Natural killer cell treated with Interleukin-12 subunit alpha and Interleukin-12 subunit beta and Interleukin-15 and Interleukin-18, amount 100 ng/mL, for 72 hours (primary cell): ENCODE measurements at places on chromosomes 2 and 18. TPM values are rescaled to one million over a fixed set of nuclear protein-coding genes. Genes with fewer than 3 reads are reported as not detected.

USP34 gene
- total RNA-seq: 125 TPM

ZNF804A gene
- not detected for total RNA-seq

MYO5B gene
- not detected for total RNA-seq

SETBP1 gene
- 77.9 TPM for total RNA-seq

PLA2R1 gene
- not detected for total RNA-seq

GRCh38 chr2:64654063-64654811, 524 bp upstream of the SERTAD2 start:
- peaks cover 31% of the 10 kb centered on the region for H3K4me1 ChIP-seq
- peak overlapping the region; percentile 85 for H3K27ac ChIP-seq
- no peaks in the 10 kb centered on the region for H3K36me3 ChIP-seq
- DNase-seq: peak; percentile 78
- peak overlapping the region; percentile 83 for H3K4me3 ChIP-seq

GRCh38 chr2:199679883-199680282, 171.1 kb downstream of the FTCDNL1 start:
- H3K4me3 ChIP-seq: no peak overlapping the region
- no peaks in the 10 kb centered on the region for H3K36me3 ChIP-seq

GRCh38 chr2:3595985-3596384, 1.1 kb downstream of the COLEC11 start:
- no peaks in the 10 kb centered on the region for H3K36me3 ChIP-seq
- no peak for DNase-seq
- H3K27ac ChIP-seq: no peak overlapping the region
- no peak overlapping the region for H3K4me3 ChIP-seq
- H3K27me3 ChIP-seq: no peaks in the 10 kb centered on the region
- no peaks in the 10 kb centered on the region for H3K4me1 ChIP-seq

- H3K27me3 ChIP-seq: no peaks in the 10 kb centered on the region
- H3K4me3 ChIP-seq: no peak overlapping the region
- no peak overlapping the region for H3K27ac ChIP-seq
- H3K4me1 ChIP-seq: no peaks in the 10 kb centered on the region
Observed at GRCh38 chr2:240877460-240878340, 9.1 kb downstream of the AGXT start.

DNA sequence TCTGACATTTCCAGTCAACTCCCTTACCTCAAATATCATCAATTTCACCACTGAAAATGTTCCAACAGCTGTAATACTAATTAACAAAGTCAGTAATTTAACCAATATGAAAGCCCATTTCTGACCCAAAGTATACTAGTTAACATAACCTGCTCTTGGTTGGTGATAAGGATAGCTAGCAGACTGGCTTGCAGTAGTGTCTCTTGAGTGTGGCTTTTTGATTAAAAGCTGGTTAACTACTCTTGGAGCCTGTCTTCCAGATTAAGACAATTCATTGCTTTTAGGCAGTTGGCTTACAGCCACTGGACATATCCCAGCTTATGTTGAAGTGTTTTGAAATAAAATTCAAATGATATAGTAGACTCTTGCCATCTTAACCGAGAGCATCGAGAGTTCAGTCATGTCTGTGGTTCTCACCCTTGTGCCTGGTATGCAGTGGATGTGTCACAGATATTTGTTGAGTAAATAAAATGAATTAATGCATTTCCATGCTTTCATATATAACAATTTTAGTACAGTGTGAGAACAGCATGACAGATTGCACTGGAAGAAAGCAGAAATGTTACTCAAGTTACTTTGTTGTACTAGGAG, 158.1 kb downstream of the TANC1 start:
- no peaks in the 10 kb centered on the region for H3K36me3 ChIP-seq
- H3K27ac ChIP-seq: no peak overlapping the region
- H3K27me3 ChIP-seq: no peaks in the 10 kb centered on the region
- no peak overlapping the region for H3K4me3 ChIP-seq
- DNase-seq: no peak

DNA sequence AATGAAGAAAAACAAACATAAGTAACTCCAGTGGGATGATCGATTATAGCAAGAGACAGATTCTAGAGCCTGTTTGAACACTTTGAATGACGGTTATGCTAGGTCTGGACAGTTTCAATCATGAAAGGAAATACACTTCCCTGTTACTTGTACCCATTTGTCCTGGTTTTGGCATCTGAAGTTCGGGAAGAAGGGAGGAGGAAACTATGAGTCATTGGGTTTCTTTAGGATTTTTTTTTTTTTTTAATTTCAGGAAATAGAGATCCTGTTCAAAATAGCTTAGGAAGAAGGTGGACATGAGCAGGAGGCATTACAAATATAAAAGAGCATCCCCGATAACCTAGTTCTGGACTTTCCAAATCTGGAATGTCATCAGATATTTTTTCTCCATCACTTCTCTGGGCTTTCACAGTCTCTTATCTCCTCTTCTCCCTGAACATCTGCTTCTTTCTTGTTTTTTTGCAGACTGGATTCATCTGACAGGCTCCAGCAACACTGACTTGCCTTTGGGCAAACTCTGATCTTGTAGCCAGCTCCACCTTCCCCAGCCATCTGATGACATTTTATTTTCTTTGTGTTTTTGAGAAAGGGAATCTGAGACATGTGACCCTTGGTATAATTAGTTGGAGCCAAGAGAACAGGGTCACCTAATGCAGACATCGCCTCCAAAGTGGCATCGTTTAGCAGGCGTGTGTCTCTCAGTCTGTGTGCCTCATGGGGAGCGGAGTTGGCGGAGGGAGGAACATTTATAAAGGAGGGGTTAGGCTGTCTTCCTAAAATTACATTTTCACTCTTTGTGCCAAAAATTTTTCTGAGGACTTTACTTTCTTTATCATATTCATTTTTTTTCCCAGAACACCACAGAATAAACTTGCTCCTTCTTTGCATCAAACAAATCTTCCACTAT, 195.3 kb upstream of the EPHA4 start:
- no peak overlapping the region for H3K27ac ChIP-seq
- DNase-seq: no peak
- no peaks in the 10 kb centered on the region for H3K36me3 ChIP-seq
- H3K27me3 ChIP-seq: no peaks in the 10 kb centered on the region
- H3K4me3 ChIP-seq: no peak overlapping the region
- no peaks in the 10 kb centered on the region for H3K4me1 ChIP-seq

- no peaks in the 10 kb centered on the region for H3K36me3 ChIP-seq
- no peak for DNase-seq
- no peaks in the 10 kb centered on the region for H3K27me3 ChIP-seq
- no peak overlapping the region for H3K4me3 ChIP-seq
- H3K27ac ChIP-seq: no peak overlapping the region
Observed at GRCh38 chr18:13488281-13488929, 238.0 kb downstream of the FAM210A start.

GRCh38 chr2:233430081-233430480, 75.8 kb downstream of the DGKD start:
- H3K4me3 ChIP-seq: no peak overlapping the region
- H3K4me1 ChIP-seq: peaks cover 39% of the 10 kb centered on the region
- no peaks in the 10 kb centered on the region for H3K27me3 ChIP-seq
- DNase-seq: no peak
- peak overlapping the region; percentile 52 for H3K27ac ChIP-seq
- peaks cover 23% of the 10 kb centered on the region for H3K36me3 ChIP-seq

- no peaks in the 10 kb centered on the region for H3K4me1 ChIP-seq
- no peak for DNase-seq
- no peak overlapping the region for H3K27ac ChIP-seq
- no peaks in the 10 kb centered on the region for H3K27me3 ChIP-seq
Observed at GRCh38 chr2:43495727-43496126, 100.1 kb downstream of the THADA start.

- H3K4me3 ChIP-seq: no peak overlapping the region
- peaks cover 39% of the 10 kb centered on the region for H3K36me3 ChIP-seq
- no peaks in the 10 kb centered on the region for H3K27me3 ChIP-seq
- no peak overlapping the region for H3K27ac ChIP-seq
Observed at GRCh38 chr18:70029163-70029562, 81.5 kb upstream of the CD226 start.

DNA sequence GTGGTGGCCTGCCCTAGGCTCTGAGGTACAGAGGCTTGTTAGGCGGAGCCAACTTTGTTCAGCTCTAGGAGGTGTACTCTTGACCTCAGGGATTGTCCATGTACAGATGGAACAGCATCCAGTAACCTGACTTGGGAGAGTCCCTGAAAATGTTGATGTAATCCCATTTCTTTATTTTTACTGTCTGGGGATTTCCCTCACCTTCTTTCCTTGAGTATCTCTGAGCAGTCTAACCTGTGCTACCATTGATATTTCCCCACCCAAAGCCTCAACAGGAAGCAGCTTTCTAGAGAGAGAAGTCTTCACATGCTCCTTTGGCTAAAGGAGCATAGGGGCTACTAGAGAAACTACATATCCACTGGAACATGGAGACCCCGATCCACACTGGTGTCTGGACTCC, 10.4 kb downstream of the IL36A start:
- peaks cover 5% of the 10 kb centered on the region for H3K4me1 ChIP-seq
- DNase-seq: no peak
- H3K27ac ChIP-seq: no peak overlapping the region
- peaks cover 6% of the 10 kb centered on the region for H3K36me3 ChIP-seq

GRCh38 chr18:53402670-53403069, 821.8 kb downstream of the MBD2 start:
- H3K4me1 ChIP-seq: no peaks in the 10 kb centered on the region
- no peaks in the 10 kb centered on the region for H3K27me3 ChIP-seq
- no peak for DNase-seq
- H3K36me3 ChIP-seq: no peaks in the 10 kb centered on the region

- no peak for DNase-seq
- H3K4me3 ChIP-seq: no peak overlapping the region
- peaks cover 17% of the 10 kb centered on the region for H3K36me3 ChIP-seq
- H3K27me3 ChIP-seq: no peaks in the 10 kb centered on the region
- no peaks in the 10 kb centered on the region for H3K4me1 ChIP-seq
Observed at GRCh38 chr18:80059945-80060344, 25.7 kb downstream of the RBFA start.

DNA sequence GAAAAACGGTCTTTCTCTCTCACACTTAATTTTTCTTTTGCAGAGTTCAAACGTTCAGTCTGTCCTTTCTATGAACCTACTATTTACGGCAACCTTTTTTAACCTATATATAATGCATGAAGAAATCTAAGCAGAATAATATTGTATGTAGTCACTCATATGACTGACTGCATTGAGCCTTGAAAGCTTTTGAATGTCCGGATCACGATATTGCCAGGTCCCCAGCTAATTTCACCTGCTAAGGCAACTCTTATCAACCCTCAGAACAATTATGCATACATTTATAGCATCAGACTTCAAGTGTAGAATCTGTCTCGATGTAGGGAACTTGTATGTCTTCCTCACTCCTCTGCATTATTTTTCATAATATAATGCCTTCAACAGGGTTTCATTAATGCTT, 1083.8 kb upstream of the KLHL29 start:
- DNase-seq: no peak
- H3K27ac ChIP-seq: no peak overlapping the region
- H3K4me3 ChIP-seq: no peak overlapping the region
- H3K4me1 ChIP-seq: no peaks in the 10 kb centered on the region
- H3K36me3 ChIP-seq: no peaks in the 10 kb centered on the region

GRCh38 chr2:53802617-53803151, 15.8 kb downstream of the ERLEC1 start:
- H3K4me1 ChIP-seq: no peaks in the 10 kb centered on the region
- no peak overlapping the region for H3K4me3 ChIP-seq
- H3K27me3 ChIP-seq: no peaks in the 10 kb centered on the region
- H3K36me3 ChIP-seq: peaks cover 28% of the 10 kb centered on the region
- H3K27ac ChIP-seq: no peak overlapping the region

DNA sequence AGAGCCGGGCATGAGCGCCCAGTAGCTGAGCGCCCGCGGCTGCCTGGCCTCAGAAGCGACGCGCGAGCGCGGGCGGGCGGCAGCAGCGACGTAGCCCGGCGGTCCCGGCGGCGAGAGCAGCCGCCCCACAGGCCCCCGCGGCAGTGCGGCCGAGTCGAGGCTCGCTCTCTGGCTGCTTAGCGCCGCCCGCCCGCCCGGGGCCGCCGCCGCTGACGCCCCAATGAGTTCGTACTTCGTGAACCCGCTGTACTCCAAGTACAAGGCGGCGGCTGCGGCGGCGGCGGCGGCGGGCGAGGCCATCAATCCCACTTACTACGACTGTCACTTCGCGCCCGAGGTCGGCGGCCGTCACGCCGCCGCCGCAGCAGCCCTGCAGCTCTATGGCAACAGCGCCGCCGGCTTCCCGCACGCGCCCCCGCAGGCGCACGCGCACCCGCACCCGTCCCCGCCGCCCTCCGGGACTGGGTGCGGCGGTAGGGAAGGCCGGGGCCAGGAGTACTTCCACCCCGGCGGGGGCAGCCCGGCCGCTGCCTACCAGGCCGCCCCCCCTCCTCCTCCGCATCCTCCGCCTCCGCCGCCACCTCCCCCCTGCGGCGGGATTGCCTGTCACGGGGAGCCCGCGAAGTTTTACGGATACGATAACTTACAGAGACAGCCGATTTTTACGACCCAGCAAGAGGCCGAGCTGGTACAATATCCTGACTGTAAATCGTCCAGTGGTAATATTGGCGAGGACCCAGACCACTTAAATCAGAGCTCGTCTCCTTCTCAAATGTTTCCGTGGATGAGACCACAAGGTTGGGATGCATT, 847 bp downstream of the HOXD8 start:
- H3K4me1 ChIP-seq: peaks cover 28% of the 10 kb centered on the region
- H3K4me3 ChIP-seq: peak overlapping the region; percentile 81
- H3K36me3 ChIP-seq: peaks cover 20% of the 10 kb centered on the region
- H3K27ac ChIP-seq: no peak overlapping the region
- H3K27me3 ChIP-seq: peaks cover 62% of the 10 kb centered on the region

DNA sequence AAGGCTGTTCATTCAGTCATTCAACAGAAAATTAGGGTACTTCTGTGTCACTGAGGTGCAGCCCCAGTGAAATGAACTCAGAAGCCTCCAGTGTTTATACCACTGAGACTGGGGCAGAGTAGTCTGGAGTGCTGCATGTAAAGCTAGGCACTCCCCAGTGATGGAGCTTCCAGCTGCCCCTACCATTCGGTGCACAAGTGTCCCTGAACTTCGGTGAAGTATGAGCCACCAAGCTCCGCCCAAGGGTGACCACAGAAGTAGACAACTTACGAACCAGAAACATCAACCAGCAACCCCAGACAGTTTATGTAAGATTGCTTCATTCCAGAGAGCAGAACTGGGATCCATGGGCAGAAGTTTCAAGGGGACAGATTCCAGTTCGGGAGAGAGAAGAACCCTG, 70.6 kb upstream of the FOSL2 start:
- no peaks in the 10 kb centered on the region for H3K27me3 ChIP-seq
- no peak for DNase-seq
- no peaks in the 10 kb centered on the region for H3K36me3 ChIP-seq
- H3K27ac ChIP-seq: no peak overlapping the region
- no peaks in the 10 kb centered on the region for H3K4me1 ChIP-seq

DNA sequence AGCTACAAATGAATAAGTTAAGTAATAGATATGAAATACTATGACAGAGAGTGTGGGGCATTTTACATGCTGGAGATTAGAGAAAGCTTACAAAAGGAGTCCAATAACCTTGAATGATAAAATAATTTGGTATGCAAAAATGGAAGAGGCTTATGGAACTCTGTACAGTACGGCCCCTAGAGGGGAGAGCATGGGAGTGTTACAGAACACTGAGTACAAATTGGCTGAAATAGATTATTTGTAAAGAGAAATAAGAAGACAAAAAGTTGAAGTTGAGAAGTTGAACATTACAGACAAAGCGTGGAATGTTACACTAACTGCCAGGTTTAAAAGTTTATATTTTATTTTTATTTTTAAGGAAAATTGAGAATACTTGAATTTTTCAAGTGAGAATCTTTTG, 192.1 kb upstream of the DOK6 start:
- H3K4me3 ChIP-seq: no peak overlapping the region
- H3K36me3 ChIP-seq: no peaks in the 10 kb centered on the region
- no peak for DNase-seq
- H3K27ac ChIP-seq: no peak overlapping the region
- no peaks in the 10 kb centered on the region for H3K4me1 ChIP-seq

- no peak for DNase-seq
- H3K36me3 ChIP-seq: no peaks in the 10 kb centered on the region
- H3K4me3 ChIP-seq: no peak overlapping the region
- no peak overlapping the region for H3K27ac ChIP-seq
- H3K4me1 ChIP-seq: no peaks in the 10 kb centered on the region
- H3K27me3 ChIP-seq: no peaks in the 10 kb centered on the region
Observed at GRCh38 chr18:12013186-12013916, 32.0 kb downstream of the IMPA2 start.
